Fibroblast of skin of back (primary cell): ENCODE measurements at places on chromosomes 12 and 14.

DNA sequence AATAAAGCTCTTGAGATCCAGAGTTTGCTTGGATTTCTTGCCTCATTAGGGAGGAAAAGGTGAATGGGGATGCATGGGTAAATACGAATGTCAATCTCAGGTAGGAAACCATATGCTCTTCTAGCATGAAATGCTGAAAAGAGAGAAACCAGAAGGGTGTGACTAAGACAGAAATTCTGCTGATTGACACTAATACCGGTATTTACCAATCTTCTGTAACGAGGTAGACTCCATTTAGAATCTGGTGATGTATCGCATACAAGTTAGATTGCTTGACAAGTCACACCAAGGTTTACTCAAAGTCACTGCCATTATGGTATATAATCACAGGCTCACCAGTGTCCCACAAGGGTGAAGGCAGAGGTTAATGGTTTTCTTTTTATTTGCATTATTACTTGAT is 337.9 kb downstream of the NRXN3 start:
- no peak for DNase-seq

DNA sequence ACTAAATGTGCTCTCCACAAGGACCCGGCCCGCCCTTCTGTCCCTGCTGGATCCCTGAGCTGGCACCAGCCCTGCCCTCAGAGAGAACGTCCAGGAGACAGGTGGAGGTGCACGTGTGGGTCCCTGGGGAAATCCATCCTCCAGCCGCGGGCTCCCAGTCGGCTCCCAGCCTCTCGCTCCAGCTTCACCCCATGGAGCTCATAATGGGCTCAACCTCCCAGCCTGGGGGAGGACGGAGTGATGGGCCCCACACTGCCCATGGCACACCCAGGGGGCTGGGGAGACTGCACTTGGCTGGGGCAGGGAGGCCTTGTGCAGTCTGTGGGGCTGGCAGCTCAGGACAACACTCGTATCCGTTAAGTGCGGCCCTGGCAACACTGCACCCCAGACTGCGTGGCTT is 250.5 kb downstream of the TMEM121 start:
- DNase-seq = no peak

DNA sequence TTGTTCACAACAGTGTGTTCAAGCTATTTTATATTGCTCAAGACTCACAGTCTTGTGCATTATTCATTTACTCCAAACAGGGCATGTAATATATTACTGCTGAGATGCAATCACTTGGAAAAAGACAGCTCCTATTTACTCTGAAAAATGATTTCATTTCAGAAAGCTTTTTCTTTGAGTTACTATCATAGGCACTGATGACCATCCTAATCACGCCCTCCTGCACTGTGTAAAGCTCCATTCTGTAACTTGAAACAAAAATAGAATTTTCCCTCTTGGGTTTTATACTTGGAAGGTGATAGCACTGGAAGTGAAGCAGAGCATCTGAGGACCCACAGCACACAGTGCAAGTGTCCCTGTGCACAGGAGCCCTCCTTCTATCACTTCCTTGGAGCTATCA is 55.6 kb downstream of the RTN1 start:
- DNase-seq = no peak

- no peak for DNase-seq
Observed at GRCh38 chr14:94655169-94655710, 43.0 kb downstream of the SERPINA3 start.

- no peak for DNase-seq
Observed at GRCh38 chr14:55207832-55208231, 16.4 kb upstream of the DLGAP5 start.

- DNase-seq = peak; percentile 19
Observed at GRCh38 chr12:22658214-22658613, 33.2 kb downstream of the ETNK1 start.

- no peak for DNase-seq
Observed at GRCh38 chr12:68806488-68807237, 1.3 kb upstream of the MDM2 start.

DNA sequence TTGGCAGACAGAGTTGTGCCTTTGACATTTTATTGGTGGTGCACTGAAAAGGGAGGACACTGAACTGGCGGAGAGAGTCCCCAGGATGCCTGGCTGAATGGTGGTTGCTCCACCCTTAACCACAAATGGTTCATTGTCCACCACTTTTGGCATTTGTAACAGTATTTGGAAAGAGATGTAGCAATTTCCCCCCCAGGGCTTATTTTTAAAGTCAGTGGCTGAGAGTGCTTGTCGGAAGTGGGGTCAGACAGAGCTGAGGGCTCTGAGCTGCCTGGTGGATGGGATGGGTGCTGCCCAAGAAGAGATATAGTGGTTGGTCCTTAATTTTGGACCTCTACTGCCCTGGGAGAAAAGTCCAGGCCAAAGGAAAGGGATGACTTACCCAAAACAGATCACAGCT is 31.5 kb upstream of the FGF6 start:
- DNase-seq = no peak

- no peak for DNase-seq
Observed at GRCh38 chr14:88251650-88252049, 71.4 kb downstream of the KCNK10 start.
